ENCODE measurements at places on chromosomes 5 and 9. TPM values are rescaled to one million over a fixed set of nuclear protein-coding genes. Genes with fewer than 3 reads are reported as not detected.

GRCh38 chr5:175060257-175060656 lies 335.9 kb downstream of the MSX2 start:
- DNase-seq = no peak

DNA sequence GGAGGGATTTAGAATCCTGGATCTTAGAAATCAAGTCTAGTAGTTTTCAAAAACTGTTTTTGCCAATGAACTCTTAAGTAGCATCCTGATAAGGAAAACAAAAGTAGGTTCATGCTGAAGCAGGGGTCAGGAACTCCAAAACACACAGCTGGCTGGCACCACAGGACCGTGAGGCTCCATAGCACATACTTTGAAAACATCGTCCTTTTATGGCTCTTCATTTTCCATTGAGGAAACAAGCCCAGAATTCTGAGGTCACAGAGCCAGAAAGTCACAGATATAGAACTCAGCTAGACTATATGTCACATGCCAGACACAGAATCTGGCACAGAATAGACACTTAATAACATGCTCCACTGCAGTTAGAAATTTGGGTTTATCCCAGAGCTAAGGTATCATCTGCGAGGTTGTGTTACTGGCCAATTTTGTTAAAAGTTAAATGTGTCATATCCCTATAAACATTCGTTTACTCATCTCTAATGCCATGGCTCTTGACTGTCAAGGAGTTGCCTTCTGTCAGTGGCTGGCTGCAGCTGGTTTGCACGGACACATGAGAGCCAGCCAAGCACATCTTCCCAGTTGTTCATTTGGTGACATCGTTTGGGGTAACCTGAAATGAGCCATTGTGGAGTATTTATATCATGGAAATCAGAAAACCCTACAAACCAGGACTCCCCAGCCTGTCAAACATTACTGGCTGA lies 58.8 kb downstream of the FAM78A start:
- no peak for DNase-seq

Gene RNF224
- total RNA-seq = 0.27 TPM

DNA sequence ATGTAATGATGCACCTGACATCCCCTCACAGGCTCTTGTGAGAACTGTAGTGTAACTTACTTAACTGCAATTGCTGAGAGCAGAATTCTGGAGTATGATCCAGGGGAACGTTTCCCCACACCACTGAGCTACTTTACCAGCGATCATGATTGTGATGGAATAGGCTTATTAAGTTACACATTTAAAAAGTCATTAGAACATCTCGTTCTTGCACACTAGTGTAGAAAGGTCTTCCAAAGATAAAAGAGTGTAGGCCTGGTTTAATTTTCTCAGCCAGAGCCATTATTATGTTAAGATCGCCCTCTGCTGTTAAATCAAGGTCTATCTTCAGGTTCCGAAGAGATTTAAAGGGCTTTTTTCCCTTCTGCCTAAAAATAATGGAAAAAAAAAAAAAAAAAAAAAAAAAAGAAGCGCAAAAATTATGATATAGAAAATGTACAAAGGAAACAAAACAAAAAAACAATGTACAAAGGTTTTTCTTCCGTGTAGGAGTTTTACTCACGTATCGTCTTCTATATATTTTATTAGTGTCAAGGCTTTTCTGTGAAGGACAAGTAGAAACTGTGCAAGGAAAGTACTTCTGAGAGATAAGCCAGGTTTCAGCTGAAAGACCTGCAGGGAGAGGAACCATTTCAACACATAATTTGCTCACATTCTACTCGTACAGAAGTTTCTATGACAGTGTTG lies 18.6 kb upstream of the MOB3B start:
- DNase-seq = no peak

Gene TEX48
- not detected for total RNA-seq

GRCh38 chr5:61784341-61784740 lies 452.3 kb downstream of the ZSWIM6 start:
- DNase-seq = no peak

Data from Caco-2 (cell line).